ENCODE measurements at places on chromosomes 7 and 10. TPM values are rescaled to one million over a fixed set of nuclear protein-coding genes. Genes with fewer than 3 reads are reported as not detected.
A peak's percentile ranks its signal among the peaks of the same experiment; 100 is the strongest.

DNA sequence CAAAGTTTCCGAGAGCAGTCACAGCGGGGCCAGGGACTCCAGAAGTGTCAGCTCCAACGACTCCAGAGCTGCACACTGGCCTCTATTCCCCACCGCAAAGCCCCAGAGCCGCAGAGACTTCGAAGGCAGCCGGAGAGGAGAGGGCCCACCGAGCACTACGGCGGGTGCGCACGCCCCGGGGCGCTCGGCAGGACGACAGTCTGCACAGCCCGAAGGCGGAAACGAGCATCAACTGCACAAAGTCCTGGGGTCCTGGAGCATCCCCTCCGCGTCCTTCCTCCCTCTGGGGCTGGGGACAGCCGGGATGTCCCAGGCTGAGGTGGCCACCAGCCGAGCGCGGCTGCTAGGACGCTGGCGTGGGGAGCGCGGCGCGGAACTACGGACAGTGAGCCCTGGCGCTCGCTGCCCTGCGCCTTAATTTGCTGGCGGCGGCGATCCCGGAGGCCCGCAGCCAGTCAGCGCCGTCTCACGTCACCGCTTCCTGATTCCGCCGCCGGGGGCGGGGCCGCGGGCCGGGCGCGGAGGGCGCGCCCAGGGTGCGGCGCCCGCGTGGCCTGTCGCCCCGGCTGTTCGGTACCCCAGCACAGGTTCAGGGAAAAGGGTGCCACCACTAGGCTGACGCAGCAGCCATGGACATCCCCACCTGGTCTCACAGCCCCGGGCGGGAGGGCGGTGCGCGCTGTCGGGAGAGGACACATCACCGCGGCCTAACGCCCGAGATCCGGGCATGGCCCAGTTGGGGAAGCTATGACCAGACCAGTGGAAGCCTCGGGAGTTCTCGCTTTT is at the start of gene TBX20:
Gene TBX20 (minus strand): TSS at position 391 of the 786 bp plus-strand sequence. CDS start 480 bp downstream, outside the sequence.
- peak; percentile 45 for DNase-seq

DNA sequence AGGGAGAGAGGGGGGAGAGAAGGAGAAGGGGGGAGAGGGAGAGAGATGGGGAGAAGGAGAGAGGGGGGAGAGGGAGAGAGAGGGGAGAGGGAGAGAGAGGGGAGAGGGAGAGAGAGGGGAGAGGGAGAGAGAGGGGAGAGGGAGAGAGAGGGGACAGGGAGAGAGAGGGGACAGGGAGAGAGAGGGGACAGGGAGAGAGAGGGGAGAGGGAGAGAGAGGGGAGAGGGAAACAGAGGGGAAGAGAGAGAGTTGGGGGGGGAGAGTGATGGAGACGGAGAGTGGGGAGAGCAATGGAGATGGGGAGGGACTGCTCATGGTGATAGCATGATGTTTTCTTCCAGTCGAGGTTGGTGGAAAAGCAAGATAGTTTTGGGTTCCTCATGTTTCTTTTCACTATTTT is 172.4 kb downstream of the DNAJB6 start:
- DNase-seq = no peak

- no peak for DNase-seq
Observed at GRCh38 chr7:33640741-33641140, 264.6 kb upstream of the BMPER start.

- DNase-seq = no peak
Observed at GRCh38 chr10:101493249-101493648, 94.8 kb downstream of the POLL start.

DNA sequence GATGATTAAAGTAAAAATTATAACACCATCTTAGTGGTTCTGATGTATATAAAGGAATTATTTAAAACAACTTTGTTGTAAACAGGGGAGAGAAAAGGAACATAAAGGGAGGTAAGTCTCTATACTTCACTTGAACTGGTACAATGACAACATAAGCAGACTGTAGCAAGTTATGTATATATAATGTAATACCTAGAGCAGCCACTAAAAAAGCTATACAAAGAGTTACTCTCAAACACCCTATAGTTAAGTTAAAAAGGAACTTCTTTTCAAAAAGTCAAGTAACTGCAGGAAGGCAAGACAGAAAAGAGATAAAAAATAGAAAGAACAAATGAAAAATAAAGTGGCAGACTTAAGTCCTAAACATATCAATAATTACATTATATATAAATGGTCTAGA is 82.3 kb downstream of the ZNF503 start:
- DNase-seq = no peak

DNA sequence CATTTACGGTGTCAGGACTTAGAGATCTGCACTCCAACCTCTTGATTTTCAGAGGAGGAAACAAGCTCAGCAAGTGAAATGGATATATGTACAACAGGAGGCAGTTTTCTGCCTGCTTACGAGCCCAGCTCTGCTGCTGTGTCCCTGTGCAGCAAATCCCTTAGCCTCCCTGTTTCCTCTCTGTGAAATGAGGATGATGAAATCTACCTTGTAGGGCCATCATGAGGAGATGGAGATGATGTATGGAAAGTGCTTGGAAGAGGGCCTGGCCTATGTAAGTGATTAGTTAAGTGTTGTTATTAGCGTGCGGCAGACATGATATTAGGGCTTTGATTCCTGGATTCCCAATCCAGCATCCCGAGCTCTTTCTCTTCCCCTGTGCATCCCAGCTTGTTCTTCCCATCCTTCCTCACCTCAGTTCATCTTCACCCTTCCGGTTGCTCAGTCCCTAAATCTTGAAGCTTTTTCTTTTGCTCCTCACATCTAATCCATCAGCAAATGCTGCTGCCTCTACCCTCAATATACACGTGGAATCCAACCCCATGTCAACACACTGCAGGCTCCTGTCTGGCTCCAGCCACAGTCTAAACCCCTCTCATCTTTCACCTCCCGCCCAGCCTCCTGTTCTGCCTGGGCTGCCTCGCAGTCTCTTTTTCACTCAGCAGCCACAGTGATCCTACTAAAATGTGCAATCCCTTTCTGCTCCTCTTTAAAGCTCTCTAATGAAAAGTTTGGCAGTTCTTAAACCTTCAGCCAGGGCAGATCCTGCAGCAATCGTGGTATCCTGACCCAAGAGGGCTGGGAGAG is 113.8 kb downstream of the MARCHF5 start:
- DNase-seq = no peak

DNA sequence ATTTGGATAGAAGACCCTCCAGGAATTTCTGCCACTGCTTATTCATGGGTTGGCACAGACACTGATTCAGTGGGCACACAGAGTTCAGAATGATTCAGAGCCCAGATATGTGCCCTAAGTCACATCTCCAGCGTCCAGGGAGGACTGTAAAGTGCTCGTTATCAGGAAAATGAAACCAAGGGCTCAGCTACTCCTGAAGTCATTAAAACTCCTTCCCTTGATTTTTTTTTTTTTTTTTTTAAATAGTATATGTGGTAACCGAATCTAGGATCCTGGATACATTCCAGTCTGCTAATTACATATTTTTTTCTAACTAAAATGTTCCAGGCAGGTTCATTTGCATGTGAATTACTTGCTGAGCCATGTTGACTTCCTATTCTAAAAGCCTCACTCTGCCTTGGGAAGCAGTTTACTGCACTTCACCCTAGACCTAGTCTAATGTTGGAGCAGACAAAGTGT is 34.7 kb downstream of the MET start:
- DNase-seq = no peak

DNA sequence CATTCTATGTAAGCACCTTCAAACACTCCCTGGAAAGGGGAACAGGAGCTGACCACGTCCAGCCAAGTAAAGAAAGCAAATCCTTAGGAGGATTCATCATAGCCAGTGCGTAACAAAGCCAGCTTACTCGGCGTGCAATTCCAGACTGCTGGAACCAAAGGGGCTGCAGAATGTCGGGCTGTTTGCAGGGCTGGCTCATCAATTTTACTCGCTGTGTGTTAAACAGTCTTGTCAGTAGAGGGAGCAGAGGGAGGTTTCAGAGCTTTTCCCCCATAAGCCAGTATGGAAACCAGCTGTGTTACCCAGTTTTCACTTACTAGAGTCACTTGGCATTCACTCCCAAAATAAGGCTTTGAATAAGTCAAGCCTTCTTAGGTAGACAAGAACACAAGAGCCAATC is 127.1 kb downstream of the KMT2E start:
- no peak for DNase-seq

DNA sequence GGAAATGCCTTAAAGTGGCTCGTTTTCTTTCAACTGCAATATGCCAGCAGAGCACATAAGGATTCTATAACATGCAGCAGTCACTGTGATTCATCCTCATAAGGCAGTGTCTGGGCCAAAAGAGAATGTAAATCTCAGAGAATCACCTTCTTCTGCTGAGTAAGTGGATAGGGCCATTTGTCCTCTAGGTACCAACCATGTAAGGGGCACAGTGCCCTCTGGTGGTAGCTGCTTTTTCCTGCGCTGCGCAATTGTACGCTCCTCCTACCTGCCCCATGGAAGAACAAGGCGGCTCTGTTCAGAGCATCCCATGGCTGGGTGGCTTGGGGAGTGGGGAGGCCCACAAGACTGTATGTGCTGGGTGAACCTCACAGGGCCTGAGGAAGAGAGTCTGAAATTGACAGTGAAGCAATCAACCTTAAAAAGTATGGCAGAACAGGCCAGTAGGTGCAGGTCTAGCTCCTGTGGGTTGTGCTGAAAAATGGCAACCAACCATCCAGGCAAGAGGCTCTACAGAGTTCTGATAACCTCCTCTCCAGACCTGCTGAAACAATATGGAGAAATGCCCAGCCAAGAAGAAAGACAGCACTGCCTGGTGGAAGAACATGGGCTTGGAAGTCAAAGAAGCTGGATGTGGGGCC is 78.6 kb upstream of the C10orf90 start:
- peak; percentile 80 for DNase-seq

- DNase-seq = peak; percentile 89
Observed at GRCh38 chr7:155234950-155235789, 62.5 kb upstream of the INSIG1 start.

- DNase-seq = no peak
Observed at GRCh38 chr7:4271716-4272015, 410.4 kb upstream of the FOXK1 start.

DNA sequence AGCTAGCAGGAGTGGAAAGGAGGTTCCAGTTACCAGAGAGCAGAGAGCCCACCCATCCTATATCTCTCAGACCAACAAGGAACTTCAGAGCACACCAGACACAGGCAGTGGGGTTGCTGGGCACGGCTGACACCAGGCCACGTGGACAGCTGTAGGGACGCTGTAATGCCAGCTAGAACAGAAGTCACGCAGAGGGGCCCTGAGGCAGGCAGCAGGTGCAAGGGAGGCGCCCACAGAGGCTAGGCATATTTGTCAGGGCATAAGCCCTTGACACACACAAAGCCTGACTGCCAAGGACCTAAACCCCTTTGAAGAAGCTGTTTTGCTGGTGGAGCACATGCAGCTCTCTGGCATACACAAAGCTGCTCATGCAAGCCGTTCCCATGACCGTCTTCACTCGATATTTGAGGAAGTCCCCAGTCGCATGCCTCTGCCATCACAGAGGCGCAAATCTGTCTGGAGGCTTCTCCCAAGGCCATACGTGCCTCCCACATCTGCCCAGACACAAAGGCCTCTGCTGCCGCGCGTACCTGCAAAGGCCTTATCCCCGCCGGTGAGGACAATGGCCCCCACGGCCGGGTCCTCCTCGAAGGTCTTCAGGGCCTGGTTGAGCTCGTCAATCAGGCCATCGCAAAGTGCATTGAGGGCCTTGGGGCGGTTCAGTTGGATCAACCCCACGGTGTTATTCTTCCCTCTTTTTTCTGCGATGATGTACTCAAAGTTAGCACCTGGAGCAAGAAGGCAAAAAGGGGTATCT is 2.9 kb downstream of the ECHS1 start:
- DNase-seq = no peak

The NANOS1 gene
- total RNA-seq = 9.9 TPM

The TSPAN12 gene
- total RNA-seq = 9.9 TPM

The TMEM196 gene
- not detected for total RNA-seq

The SUV39H2 gene
- total RNA-seq = 4.6 TPM

The LLCFC1 gene
- total RNA-seq = not detected
